ENCODE measurements at places on chromosomes 3 and 15.

- DNase-seq: no peak
Measured at GRCh38 chr3:30894521-30895251, at the start of gene GADL1. Gene GADL1, minus strand, starts transcription at chr3:30894661. Its CDS starts 47 bp downstream, at chr3:30894614.

GRCh38 chr3:190041333-190042041 is 79.2 kb downstream of the P3H2 start:
- no peak for DNase-seq

DNA sequence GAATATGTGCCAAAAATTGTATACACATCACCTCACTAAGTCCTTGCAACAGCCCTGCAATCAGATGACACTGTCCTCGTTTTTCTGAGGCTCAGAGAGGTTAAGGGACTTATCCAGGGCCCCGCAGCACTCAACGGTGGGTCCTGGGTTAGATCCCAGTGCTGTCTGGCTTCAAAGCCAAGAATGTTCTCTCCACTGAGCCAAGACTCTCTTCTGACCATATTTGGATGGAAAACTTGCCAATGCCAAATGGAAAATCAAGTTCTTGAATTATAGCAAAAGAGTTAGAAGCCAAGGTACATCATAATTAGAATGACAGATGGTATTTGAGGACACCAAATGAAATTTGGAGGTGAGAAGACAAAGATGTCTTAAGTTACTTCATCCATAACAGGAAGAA is 75.9 kb downstream of the NCEH1 start:
- DNase-seq: no peak

GRCh38 chr3:11197484-11197883 is 43.2 kb downstream of the HRH1 start:
- no peak for DNase-seq

DNA sequence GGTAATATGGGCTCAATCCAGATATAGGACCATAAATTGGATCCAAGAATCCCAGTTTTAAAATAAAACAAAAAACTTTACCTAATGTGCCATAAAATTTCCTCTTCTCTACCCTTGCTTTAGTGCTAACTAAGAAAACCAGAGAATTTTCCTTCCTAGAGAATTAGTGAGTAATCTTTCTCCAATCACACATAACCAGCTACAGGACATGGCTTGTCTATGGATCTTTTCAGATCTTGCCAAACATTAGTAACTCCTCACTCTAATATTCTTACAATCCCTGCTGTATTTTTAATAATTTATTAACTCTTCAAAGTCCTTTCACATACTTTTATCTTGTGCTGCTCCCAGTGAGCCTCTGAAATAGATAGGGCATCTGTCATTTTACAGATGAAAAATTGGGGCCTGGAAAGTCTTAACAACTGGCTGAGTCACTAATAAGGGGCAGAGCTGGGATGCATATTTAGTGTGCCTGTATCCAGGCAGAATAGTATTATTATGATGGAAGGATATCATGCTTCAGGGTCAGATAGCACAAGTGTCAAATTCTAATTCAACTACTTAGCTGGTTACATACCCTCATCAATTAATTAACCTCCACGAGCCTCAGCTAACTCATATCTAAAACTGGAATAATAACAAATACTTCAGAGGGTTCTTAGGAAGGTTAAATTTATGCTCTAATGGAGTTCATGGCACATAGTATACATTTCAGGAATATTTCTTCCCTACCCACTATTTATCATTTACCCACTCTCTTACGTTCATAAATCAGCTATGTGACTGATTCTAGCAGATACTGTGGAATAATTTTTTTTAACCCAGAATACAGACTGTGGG is 5.6 kb downstream of the ZBED2 start:
- DNase-seq: no peak

- no peak for DNase-seq
Measured at GRCh38 chr3:100047455-100048141, 66.7 kb downstream of the FILIP1L start.

- DNase-seq: no peak
Measured at GRCh38 chr3:63800097-63800496, 19.0 kb upstream of the C3orf49 start.

- DNase-seq: no peak
Measured at GRCh38 chr3:114556657-114557213, 262.9 kb downstream of the TIGIT start.

GRCh38 chr15:37209041-37209363 is 108.7 kb upstream of the MEIS2 start:
- DNase-seq: no peak

- DNase-seq: no peak
Measured at GRCh38 chr15:53872410-53872809, 105.8 kb upstream of the UNC13C start.

GRCh38 chr3:40516201-40516600 is 8.6 kb upstream of the ZNF621 start:
- DNase-seq: no peak

DNA sequence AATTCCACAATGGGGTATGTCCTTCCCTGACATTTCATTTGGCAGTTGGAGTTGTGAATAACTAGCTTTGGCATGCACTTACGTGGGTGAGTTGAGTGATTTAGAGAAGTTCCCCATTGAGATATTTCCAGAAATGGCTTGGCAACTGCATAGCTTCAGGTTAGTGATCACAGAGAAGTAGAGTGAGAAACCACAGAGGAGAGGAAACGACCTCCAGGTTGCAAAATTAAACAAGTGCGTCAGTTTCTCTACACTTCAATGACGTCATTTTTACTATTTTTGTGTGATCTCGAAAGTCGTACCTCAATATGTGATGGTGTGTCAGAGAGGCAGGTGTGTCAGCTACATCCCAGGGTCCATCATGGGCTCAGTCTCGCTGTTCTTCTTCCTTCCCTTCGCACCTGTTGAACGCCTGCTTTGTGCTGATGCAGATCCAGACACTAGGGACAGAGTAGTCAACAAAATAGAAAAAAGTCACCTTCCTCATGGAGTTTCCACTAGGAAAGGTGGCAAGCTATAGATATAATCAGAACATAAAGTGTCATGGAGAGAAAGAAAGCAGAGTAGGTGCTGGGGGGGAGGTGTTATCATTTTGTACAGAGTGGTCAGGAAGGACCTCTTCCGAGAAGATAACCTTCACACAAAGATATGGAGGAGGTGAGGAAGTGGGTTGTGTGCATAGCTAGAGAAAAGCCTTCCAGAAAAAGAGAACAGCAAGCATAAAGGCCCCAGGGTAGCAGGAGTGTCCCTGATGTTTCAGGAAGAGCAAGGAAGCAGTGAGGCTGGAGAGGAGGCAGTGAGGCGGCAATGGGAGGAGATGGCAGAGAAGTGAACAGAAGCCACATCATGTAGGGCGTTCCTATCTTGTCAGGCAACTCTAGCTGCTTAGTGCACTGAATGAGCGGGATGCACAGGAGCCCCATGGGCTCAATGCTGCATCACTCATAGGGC is 75.6 kb downstream of the MCTP2 start:
- DNase-seq: no peak

DNA sequence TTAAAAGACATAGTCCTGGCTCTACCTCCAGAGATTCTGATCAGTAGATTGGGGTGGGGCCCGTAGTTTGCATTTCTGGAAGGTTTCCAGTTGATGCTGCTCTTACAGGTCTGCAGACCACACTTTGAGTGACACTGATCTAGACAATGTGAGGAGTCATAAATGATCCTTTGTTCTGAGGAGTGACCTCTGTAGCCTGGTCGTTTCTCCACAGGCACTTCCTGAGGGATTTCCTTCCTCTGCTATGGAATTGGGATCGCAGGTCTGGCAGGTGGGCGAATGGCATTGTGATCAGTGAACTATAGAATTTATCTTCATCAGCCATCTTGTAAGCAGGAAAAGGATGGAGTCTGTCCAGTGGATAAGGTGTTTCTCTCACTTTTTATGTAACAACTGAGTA is 5.5 kb downstream of the GFM1 start:
- no peak for DNase-seq

DNA sequence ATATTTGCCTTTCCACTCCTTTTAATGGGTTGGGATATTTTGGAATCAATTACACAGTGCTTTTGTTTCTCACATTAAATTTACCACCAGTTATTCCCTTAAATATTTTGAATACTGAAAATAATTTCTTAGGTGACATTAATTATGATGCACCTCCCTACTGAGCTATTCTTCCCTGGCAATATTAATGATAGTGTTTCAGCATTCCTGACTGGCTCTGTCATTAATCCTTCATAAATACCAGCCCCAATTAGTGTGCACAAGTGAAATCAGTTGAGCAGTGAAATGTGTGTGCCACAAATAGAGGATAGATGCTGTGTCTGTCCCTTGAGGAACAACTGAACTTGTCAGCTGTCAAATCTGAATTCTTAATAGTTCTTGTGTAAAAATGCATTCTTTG is 304.0 kb downstream of the CACNA2D3 start:
- DNase-seq: no peak

Measured in stimulated activated CD8-positive, alpha-beta memory T cell treated with anti-CD3 and anti-CD28 coated beads, Interleukin-7, amount 100 ng/mL, for 24 hours (primary cell).